ENCODE measurements at places on chromosomes 3 and 15.

- peak; percentile 1 for DNase-seq
Measured at GRCh38 chr3:144636833-144637232, 665.2 kb downstream of the DIPK2A start.

GRCh38 chr3:169505577-169506230 lies 157.8 kb downstream of the MECOM start:
- DNase-seq: no peak

GRCh38 chr3:42053476-42053875 lies 37.7 kb upstream of the TRAK1 start:
- no peak for DNase-seq

- DNase-seq: no peak
Measured at GRCh38 chr15:70082281-70082900, 15.3 kb downstream of the TLE3 start.

DNA sequence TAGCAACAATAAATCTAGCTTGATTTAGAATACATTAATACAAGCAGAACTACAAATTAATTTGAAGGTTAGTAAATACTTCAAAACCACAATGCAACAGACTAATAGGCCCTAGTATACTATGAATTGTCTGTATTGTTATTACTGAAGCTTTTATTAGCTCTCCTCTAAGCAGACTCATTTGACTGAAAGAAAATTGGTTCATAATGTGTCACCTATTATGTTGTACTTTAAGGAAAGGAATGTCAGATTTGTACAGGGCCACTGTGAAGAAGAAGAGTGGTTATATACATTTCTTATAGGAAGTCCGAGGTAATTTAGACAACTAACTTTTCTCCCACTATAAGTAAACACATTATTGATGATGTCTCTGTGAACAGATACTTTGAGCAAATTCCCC lies 954.5 kb downstream of the ZPLD1 start:
- no peak for DNase-seq

- no peak for DNase-seq
Measured at GRCh38 chr3:48938689-48939088, 20.0 kb downstream of the ARIH2 start.

- DNase-seq: no peak
Measured at GRCh38 chr15:97678656-97679055, 281.8 kb upstream of the ARRDC4 start.

- no peak for DNase-seq
Measured at GRCh38 chr3:346186-346585, 149.6 kb downstream of the CHL1 start.

- no peak for DNase-seq
Measured at GRCh38 chr15:29074045-29074444, 188.3 kb downstream of the APBA2 start.

- no peak for DNase-seq
Measured at GRCh38 chr3:17179381-17180205, 294.8 kb downstream of the PLCL2 start.

- no peak for DNase-seq
Measured at GRCh38 chr15:89799011-89799911, 15.4 kb downstream of the ANPEP start.

DNA sequence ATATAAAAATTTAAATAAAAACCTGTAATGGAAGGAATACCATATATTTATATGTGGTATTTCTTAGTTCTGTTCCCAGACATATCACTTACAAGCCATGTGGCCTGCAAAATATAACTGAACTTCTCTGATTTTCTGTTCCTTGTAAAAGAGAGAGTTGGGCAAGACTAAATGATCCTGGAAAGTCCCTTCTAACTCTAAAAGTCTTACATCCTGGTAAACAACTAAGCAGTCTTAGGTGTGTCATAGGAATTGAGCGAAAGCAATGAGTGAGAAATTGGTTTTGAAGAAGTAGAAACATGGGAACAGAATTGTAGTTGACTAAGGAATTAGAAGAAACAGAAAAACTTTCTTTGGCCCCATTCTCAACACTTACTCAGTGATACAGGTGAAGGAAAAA lies 25.3 kb upstream of the IL20RB start:
- DNase-seq: no peak

DNA sequence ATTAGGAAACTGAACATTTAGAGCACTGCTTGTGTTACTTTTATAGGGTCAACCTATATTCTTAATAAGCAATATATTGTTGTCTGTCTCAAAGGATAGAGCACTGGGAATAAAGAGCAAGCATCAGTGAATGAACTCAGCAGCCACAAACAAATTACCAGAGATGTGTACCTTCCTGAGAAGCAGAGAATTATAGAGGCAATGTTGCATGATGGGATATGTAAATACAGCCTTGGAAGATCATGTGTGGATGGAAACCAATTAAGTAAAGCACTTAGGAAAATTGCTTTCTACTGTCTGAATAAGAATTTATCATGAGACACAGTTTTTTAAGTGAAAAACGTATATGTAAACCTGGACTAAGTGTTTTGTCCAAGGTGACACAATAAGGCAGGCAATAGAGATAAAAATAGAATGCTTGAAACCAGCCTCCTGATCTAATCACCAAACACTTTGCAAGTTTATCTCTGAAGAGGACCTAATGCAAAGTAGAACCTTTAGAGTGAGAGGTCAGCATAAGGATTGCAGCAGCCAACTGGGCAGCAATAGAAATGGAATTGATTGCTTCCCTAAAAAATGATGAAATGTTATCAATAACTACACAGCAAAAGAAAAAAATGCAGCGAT lies 848.0 kb downstream of the TUSC7 start:
- DNase-seq: peak; percentile 19

GRCh38 chr3:81097889-81098288 lies 663.6 kb downstream of the GBE1 start:
- no peak for DNase-seq

- DNase-seq: peak; percentile 17
Measured at GRCh38 chr3:114527036-114527644, 233.3 kb downstream of the TIGIT start.

GRCh38 chr3:14949126-14949525 lies 1.7 kb downstream of the NR2C2 start:
- no peak for DNase-seq

- DNase-seq: no peak
Measured at GRCh38 chr15:56719774-56720555, 13.3 kb downstream of the ZNF280D start.

DNA sequence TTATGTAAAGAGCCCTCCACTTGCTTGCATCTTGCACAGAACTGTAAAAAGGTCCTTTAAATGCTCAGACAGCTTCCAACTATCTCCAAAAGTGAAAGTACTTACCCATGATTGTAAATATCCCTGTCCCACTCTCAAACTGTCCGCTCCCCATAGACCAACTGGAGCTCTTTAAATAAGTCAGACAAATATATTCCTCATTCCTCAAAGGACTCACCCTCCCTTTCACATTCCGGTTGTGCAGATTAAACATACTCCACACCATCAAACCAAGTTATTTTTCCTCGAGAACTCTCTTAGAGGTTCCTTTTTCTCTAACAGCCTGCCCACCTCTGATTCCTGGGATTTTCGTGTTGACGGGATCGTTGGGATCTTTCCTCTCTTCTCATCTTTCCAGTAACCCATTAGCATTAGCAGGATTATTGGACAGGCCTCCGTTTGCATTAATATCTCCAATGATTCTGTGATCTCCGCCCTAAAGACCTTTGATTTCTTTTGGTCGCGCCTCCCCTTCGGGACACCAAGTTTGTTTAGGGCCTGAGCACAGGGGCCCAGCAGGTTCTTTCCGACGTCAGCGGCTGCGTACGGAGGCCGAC lies 763 bp downstream of the GOLGB1 start:
- no peak for DNase-seq

GRCh38 chr15:70936326-70936725 lies 43.7 kb downstream of the LRRC49 start:
- no peak for DNase-seq

DNA sequence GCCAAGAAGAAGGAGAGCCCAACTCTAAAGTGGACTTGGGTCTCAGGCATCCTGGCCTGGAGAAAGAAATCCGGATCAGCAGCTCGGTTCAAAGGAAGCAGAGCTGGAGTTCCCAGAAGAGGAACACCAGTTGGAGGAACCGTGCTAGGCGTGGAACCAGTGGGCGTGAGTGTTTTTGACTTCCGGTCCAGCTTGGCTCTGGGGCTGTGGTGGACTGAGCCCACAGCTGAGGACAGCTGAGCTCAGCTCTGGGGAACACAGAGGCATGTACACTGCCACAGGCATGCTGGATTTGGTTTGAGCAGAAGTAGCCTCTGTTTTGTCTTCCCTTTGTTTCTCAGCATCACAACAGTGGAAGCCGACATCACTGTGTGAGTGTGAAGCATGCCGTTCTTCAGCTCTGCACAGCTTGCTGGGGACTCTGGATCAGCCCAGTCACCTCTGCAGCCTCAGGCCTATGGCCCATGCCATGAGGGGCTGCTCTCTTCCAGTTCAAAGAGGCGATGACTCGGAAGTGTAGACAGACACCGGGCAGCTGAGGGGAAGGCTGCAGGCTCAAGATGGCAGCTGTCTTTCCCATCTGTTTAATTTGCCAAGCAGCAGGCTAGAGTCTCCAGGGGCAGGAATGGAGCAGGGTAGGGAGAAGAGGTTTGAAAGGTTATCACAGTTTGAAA lies 185.8 kb upstream of the UBE3A start:
- DNase-seq: no peak

DNA sequence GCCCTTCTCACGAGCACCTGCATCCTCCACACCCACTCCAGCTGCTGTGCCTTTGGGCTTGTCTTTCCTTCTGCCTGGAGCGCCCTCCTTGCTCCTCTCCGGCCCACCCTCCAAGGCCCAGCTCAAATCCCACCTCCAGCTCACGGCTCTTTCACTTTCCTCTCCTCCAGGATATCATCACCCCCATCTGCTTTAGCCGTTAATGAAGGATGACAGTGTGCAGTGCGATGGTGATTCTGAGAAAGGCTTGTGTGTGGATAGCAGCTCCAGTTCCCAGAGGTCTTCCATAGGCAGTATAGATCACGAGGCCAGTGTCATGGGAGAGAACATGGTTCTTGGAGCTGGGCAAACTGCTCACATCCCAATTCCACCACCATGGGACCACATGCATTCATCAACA lies 237.4 kb downstream of the TLE3 start:
- no peak for DNase-seq

GRCh38 chr3:132659365-132660051 lies at the start of gene ACAD11:
Gene ACAD11 (minus strand): TSS chr3:132659809. CDS start chr3:132659751, 58 bp downstream.
- DNase-seq: peak; percentile 75

- no peak for DNase-seq
Measured at GRCh38 chr3:116316771-116317170, 128.5 kb downstream of the LSAMP start.

DNA sequence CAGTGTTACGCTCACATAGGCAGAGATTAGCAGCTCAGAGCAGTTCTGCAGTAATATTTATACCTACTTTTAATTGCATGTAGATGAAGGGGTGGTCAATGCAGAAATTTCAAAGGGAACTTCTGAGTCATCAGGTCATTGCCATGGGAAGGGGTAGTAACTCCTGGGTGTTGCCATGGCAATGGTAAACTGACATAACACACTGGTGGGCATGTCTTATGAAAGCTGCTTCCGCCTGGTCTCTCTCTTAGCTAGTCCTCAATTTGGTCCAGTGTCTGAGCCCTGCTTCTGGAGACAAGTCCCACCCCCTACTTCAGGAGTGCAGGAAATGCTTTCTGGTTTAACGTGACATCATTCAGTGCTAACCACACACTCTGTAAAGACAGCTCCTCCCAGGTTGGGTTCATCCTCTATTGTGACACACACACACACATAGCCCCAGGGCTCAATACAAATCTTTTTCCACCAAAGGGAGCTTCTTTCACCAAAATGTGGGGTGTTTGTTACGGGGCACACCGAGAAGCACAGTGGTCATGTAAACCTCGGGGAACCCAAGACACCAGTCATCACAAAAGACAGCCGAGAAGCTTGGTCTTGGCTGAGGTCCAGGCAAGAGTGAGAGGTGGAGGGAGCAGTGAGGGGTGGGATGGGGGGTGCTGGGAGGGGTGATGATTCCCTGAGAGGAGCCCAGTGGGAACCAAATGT lies 74.5 kb downstream of the TLE3 start:
- no peak for DNase-seq

GRCh38 chr3:150784747-150785125 lies 21.8 kb upstream of the SIAH2 start:
- DNase-seq: no peak

- DNase-seq: no peak
Measured at GRCh38 chr15:49712846-49713450, 92.1 kb downstream of the DTWD1 start.

DNA sequence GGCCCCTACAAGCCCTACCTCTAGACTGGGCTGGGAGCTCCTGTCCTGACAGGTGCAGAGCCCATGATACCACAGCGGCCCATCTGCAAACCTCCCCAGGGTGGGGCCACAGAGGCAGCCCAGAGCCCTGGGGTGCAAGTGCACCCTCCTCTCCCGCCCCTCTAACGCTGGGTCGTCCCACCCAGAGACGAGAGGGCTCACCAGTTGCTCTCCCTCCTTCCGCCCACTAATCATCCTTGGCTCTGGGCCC lies 742 bp downstream of the TNK2 start:
- no peak for DNase-seq

DNA sequence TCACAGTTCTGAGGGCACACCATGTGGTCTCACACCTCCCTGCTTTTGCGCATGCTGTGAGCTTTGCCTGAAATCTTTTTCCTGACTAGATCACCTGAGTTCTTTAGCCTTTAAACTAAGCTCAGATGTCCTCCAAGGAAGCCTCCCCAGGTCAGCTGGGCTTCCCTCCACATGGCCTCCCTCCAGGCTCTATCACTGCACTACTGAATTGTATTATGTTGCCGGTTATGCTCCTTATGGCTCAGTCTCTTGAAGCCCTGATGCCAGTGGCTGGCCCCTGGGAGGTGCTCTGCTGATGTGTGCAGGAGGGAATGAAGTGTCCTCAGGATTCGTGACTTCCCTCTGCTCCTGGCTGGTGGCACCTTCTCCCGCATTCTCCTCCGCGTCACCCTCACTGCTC lies 93.3 kb upstream of the BLM start:
- DNase-seq: no peak

GRCh38 chr15:55774113-55774970 lies 31.4 kb upstream of the PRTG start:
- no peak for DNase-seq

GRCh38 chr15:79778378-79778990 lies 118.3 kb downstream of the MTHFS start:
- no peak for DNase-seq

- no peak for DNase-seq
Measured at GRCh38 chr15:101813803-101814534, 2.0 kb downstream of the OR4F15 start.

GRCh38 chr3:88640581-88640980 lies 466.8 kb upstream of the EPHA3 start:
- no peak for DNase-seq

DNA sequence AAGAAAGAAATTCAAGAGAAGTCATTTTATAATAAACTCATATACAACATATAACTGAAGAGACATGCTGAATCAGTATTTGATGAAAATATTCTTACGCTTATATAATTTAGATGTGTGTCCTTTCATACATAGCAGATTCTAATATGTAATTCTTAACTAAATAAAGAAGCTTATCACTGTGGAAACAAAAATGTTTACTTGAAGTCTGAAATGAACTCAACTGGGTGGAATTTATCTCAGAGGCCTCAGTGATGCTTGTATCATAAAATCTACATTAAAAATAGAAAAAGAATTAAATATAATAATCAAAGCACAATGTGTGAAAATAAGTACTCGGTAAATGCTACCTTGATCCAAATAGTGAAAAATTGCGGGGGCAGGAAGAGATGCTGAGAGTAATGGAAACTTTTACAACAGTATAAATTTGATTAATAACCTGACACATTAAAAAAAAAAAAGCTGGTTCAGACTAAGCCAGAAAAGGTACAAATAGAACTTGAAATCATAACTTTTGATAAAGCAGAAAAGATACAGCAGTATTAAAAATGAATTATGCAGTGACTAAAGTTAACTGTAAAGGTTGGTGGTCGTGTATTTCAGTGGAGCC lies 12.0 kb upstream of the CBLB start:
- no peak for DNase-seq

- no peak for DNase-seq
Measured at GRCh38 chr3:143120716-143121240, 1.2 kb downstream of the CHST2 start.
